ENCODE measurements at places on chromosomes 5 and 9.

DNA sequence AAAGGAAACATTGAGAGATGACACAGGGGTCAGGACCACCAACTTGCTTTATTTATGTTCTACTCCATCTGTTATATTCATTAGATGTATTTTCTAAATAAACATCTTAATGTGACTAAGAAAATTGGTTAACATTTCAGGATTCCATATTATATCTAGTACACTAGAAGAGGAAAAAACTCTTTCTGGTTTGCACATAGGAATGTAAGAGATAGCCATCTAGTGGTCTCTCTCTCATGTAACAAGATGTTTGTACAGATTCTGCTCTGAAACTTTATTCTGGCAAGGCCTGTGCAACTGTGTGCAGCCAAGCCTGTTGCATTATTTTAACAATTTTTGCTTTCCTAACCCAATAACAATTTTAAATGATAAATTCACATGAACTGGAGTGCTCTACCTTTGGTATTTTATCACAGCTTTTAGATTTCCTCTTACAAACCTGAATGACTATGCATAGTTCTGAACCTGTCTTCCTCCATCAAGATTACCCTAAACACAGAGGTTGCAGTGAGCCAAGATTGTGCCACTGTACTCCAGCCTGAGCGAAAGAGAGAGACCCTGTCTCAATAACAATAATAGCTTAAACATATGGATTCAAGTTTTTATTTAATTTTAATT is 148.2 kb downstream of the GIN1 start:
- DNase-seq, result no peak

DNA sequence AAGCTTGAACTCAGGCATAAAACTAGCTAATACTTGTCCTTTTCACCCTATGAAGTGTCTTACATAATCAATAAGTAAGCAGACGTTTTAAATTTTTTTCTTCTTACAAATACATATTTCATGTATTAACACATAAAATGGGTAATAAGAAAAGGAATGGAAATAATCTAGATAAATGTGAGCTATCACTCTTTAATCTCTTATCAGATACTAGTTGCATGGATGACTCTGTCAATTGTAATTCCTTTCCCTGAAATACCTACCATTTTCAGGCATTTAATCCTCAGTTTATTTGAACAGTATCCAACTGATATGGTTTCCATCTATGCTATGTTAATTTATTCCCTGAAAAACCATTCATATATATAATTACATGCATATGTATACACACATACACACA is 166.0 kb upstream of the RGS7BP start:
- DNase-seq, result no peak

DNA sequence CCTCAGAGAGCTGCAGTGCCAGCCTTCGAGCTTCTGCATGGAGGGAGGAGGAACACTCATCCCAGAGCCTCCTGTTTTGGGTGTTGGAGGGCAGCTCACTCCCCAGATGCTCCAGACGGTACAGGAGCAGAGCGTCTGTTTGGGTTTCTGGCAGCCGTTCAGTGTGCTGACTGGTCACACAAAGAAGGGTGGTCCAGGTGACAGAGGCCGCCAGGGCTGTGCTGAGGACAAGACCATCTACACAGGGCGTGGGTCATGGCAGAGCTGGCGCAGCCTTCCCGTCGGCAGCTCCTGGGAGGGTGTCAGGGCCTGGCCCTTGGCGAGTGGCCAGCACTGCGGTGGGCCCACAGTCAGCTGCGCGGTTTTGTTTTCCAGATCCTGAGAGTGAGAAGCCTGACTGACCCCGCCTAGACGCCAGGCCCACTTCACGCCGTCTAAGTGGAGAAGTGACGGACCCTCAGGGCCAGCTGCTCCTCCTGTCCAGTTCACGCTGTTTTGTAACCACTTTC is 131.4 kb upstream of the FAM120A start:
- DNase-seq, result no peak

DNA sequence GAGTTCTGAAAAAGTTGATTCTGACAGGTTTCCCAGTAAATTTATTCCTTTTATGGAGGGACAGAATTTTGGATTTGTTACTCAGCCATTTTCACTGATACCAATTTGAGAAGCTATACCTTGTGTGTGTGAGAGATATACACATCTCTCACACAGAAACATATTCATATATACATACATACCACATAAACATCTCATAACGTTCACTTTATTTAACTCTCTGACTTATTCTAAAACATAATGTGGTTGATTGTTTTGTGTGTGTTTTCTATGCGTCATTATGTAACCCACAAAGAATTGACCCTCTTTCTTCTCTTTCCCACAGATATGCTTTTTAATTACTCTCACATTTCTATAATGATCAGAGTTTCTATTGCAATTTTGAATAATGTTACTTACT is 570.8 kb upstream of the TLE4 start:
- no peak for DNase-seq

DNA sequence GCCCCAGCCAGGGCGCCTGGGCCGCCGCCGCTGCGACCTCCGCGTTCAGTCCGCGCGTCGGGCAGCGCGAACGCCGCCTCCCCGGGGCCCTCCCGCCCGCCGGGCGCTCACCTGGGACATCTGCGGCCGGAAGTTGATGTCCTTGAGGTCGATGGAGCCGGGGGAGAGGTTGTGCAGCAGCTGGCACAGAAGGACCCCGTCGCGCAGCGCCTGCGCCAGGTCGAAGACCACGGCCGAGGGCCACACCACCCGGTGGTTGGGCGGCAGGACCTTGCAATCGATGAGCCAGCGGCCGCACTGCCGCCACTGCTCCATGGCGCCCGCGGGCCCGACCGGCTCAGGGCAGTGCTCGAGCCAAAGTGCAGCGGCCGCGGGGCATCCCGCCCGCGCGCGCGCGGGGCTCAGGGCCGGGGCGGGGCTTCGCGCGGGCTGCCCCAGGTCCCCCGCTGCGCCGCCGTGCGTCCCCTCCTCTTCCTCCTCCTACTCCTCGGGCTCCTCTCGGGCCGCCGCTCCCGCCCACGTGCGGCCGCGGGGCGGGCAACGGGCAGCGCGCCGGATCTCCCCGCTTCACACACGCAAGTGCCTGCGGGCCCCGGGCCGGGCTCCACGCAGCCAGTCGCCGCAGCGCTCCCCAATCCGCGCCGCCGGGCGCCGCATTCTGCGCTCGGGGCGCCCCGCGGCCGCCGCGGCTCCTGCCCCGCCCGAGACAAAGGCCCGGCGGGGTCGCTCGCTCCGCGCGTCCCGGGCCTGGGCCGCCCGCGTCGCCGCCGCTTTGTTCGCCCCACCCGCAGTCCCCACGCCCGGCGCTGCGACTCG is at the start of gene VAV2:
VAV2 (minus strand) TSS at position 361 of the 816 bp plus-strand sequence; CDS start at position 315, 46 bp downstream.
- DNase-seq, result peak; percentile 26

GRCh38 chr5:149886692-149887470 is 57.7 kb downstream of the PDE6A start:
- no peak for DNase-seq

GRCh38 chr9:116156621-116157314 is 3.2 kb downstream of the PAPPA start:
- DNase-seq, result no peak

- no peak for DNase-seq
These were observed 543.7 kb upstream of the TLE4 start for GRCh38 chr9:79028101-79028500.

DNA sequence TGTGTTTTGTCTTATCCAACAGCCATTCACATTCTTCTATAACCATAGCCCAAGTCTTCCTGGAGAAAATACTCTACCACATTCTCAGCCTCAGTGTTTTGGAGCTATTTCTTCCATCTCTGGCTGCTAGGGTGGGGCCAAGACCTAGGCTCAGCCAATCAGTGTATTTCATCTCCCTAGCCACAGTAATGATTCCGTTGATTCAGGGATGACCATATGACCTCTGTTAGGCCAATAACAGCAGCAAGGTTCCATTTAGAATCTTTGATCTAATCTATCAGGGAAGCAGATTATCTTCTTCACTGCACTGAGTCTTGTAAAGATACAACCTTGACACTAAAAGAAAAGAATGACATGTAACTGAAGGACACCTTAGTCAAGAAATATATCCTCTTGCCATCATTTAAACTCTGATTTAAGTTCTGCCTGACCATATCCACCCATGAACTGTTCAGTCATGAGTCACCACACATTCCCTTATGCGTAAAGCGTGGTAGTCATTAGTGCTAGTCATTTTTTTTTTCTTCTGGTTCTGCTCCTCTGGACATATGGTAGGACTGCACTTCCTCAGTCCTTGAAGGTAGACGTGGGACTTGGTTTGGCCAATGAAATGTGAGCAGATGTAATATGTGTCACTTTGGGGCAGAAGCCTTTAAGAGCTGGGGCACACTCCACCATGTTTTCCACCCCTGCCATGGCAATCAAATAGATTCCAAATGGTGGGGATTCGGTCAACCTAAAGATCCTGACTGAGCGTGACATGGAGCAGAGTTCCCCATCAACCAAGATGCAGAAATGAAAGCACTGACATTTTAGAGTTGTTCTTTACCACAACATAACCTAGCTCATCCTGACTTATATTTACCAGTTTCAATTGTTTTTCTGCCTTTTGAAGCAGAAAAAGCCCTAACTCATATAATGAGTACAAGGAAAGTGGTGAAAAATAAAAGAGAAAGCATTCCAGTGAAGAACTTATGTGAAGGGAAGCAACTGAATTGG is 12.7 kb upstream of the PRELID2 start:
- DNase-seq, result no peak

DNA sequence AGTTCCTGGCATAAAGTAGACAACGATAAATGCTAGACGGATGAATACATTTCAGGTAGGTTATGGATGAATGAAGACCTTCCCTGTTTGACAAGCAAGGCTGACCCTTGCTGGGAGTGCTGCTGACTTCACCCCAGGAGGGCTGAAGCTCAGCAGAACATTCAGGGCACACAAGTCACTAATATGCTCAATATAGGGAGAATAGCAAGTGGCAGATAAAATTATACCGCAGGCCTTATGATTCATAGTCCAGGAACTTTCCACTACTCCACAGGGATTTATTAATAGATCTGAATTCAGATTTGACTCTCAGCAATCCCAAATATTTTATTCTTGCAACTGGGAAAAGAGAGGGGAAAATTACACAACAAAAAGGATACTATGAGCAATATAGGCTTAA is 38.2 kb upstream of the GRAMD2B start:
- DNase-seq, result no peak

DNA sequence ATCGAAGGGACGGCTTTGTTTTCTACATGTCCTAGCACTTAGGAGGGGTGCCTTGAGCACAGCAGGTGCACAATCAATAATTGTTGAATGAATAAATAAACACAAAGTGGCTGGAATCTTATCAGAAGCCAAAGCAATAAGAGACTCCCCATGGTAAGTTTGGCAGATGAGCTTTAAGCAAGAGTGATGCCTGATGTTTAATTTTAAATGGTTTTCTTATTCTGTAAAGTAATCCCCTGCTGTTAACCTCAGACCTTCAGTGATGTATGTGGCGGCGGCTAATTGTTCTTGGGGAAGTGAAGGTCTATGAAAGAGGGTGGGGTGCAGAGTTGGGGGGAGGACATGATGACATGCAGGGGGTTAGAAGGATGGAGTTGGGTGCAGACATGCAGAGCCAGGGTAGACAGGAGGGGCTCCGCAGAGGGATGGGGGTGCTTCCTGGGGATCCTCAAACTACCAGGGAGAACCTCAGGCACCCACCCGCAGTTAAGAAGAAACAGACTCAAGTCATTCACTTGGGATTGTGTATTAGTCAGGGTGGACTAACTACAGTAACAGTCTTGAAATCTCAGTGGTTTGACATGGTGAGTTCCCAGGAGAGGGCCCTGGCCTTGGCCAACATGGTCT is 65.7 kb upstream of the SHB start:
- DNase-seq, result no peak

DNA sequence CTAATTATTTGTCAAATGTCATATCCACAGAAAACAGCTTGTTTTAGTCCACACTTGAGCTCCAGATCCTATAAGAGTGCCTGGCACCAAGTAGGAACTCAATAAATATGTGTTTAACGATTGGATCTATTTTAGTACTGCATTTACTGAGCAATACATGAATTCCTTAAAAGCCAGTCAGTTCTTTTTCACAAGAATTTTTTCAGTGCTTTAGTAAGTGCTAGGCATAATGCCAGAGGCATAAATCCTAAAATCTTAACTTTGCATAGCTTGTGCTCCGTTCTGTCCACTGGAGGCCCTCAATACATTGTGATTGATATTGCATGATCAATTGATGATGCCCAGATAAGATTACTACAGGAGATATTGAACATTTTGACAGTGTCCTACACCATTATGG is 67.3 kb upstream of the PCSK5 start:
- no peak for DNase-seq

DNA sequence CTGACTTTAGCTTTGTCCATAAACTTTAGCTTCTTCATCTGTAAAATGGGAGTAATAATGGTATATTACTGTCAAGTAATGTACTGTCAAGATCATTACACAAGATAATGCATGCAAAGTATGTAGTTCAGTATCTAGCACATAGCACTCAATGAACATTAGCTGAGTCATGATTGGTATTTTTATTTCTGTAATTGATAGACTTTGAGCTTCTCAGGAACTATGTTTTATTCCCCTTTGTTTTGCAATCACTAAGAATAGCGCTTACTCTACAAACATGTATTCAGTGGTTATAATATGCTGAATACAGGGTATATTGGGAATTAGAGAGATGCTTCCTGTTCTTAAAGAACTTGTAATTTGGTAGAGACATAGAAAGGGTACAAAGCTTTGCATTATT is 142.3 kb upstream of the KLF9 start:
- no peak for DNase-seq

- DNase-seq, result peak; percentile 57
These were observed 10.3 kb upstream of the PCDHB1 start for GRCh38 chr5:141040771-141041426.

GRCh38 chr9:128382261-128382660 is 11.1 kb downstream of the URM1 start:
- DNase-seq, result no peak

GRCh38 chr5:4374866-4375265 is 765.3 kb upstream of the ADAMTS16 start:
- DNase-seq, result no peak

- no peak for DNase-seq
These were observed 136.1 kb upstream of the DMAC1 start for GRCh38 chr9:7935681-7936080.

- DNase-seq, result no peak
These were observed 4.2 kb upstream of the NRARP start for GRCh38 chr9:137306066-137306849.

DNA sequence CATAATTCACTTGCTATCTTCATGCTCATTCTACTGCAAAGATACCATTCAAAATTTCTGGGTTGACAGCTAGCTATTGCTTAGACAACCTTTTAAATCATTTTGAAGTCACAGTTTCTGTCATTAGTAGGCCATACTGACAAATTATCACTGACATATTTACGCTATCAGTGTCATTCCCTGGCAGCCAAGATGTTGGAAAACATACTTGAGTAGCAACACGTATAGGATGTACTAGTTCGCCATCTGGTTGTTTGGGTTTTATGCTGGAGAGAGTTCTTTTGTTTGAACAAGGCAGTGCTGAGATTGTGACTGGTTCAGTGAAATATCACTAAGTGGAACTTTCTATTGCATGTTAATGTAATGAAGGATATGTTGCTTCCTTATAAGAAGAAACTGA is 621.9 kb downstream of the DTWD2 start:
- DNase-seq, result no peak

DNA sequence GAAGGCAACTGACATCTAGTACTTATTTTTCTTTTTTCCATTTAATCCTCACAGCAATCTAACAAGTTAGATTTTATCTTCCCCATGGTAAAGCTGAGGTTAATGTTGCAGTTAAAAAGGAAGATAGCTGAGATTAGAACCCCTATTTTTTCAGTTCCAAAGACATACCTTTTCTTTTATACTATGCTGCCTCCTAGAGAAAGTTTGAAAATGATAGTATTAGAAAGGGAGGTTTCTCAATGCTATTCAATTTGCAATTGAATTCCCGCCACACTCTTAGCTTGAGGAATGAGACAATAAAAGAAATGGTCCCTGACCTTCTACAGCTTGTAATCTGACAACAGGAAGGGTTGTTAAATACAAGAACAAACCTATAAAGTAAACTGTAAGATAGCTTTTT is 195.9 kb upstream of the TRIM32 start:
- no peak for DNase-seq
